GM13977 (cell line): ENCODE measurements at places on chromosomes 5 and 9.

GRCh38 chr5:36357391-36357975 is 55.8 kb upstream of the RANBP3L start:
- no peak for DNase-seq

DNA sequence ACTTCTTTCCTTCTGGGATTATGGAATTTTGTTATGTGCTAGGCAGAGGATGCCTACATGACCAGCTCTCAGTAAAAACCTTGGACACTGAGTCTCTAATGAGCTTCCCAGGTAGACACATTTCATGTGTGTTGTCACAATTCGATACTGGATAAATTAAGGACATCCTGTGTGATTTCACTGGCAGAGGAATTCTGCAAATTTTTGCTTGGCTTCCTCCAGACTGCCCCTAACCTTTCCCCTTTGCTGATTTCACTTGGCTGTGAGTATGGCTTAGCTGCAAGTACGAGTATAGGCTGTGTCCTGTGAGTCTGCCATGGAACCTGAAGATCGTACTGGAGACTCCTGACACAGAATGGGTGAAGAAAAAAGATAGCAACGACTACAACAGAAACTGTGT is 47.6 kb downstream of the MRPS27 start:
- no peak for DNase-seq

GRCh38 chr9:137421838-137422603 is 941 bp downstream of the EXD3 start:
- DNase-seq, result no peak

- no peak for DNase-seq
These were observed 11.4 kb downstream of the ECSCR start for GRCh38 chr5:139451176-139451575.

DNA sequence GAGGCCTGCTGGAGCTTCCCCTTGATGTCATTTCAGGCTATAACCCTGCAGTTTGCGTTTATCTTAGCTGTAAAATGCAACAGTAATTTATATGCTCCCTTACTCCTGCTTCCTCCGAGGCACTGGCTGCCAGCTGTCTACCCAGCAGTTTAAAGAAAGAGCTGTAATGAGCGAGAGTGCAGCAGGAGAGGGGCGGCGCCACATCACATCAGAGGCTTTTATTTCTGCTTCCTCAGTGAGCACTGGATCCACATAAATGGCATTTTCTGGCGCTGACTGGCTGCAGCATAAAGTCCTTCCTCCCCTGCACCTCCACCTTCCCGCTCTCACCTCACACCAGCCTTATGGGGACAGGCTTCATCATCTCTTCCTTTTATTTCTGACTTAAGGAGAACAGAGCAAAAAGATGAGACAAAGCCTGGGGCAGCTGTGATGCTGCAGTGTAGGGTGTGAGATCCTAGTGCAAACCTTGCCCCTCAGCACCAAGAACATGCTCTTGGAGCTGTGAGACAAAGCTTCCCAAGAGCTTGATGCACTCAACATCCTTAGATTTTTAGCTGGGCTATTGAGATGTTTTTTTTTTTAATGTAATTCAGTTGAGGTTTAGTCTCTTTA is 829.6 kb upstream of the ZNF608 start:
- DNase-seq, result no peak

- DNase-seq, result no peak
These were observed 88.9 kb downstream of the SNCAIP start for GRCh38 chr5:122400938-122401337.

- peak; percentile 7 for DNase-seq
These were observed 104.2 kb upstream of the IER5L start for GRCh38 chr9:129282272-129282671.
